Thoracic aorta (tissue), 2 donors: ENCODE measurements at places on chromosomes 11 and 22.

DNA sequence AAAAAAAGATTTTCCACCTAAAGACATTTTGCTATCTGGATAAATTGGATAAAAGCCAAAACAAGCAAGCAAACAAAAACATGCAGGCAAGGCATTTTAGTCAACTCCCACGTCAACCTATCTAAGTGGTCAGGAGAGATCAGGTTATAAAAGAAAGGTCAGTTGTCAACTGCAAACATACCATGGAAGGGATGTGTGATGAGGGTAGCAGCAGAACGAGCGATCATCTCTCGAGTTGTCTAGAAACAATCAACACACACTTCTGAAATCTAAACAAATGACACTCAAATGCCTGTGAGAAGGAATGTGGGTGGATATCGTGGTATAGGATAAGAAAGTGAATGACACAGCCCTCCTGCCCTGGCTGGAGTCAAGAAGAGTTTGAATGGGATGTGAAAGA is 10.9 kb downstream of the MTCH2 start:
- DNase-seq: no peak

DNA sequence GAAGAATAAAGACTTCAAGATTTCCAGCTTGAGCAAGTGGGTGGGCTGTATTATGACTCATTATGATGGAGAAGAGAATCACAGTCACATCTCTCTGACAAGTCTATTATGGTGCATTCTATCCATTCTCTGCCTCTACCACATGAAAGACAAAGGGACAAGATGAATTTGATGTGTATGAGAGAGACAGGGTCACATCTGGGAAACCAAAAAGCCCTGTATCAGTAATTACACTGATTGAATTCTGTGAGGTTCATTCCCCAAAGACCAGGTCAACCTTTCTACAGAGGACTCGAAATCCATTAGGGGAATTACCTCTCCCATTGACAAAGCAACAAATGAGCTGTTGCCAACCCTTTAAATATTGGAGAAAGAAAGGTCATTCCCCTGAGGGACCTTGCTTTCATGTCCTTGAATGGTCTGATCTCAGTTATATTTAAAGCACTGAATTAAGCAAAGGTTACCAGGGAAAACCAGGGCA is 109.6 kb downstream of the USP35 start:
- DNase-seq: no peak

GRCh38 chr22:40178417-40179409 is 988 bp downstream of the TNRC6B start:
- DNase-seq: no peak

DNA sequence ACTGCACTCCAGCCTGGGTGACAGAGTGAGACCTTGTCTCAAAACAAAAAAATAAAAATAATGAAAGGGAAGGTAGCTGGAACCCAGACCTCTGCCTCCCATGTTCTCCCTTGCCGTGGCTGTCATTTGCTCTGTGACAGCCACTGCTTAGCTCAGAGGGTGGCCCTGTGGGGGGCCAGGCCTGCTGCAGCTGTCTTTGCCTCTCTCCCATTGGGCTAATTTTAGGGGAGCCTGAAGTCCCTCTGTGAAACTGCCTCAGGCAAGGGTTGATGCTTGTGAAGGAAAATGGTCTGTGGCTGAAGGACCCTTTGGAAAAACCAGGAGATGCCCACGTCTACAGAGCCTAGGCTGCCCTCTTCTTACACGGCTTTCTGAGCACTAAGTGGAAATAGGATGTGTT is 42.9 kb downstream of the C11orf91 start:
- no peak for DNase-seq

DNA sequence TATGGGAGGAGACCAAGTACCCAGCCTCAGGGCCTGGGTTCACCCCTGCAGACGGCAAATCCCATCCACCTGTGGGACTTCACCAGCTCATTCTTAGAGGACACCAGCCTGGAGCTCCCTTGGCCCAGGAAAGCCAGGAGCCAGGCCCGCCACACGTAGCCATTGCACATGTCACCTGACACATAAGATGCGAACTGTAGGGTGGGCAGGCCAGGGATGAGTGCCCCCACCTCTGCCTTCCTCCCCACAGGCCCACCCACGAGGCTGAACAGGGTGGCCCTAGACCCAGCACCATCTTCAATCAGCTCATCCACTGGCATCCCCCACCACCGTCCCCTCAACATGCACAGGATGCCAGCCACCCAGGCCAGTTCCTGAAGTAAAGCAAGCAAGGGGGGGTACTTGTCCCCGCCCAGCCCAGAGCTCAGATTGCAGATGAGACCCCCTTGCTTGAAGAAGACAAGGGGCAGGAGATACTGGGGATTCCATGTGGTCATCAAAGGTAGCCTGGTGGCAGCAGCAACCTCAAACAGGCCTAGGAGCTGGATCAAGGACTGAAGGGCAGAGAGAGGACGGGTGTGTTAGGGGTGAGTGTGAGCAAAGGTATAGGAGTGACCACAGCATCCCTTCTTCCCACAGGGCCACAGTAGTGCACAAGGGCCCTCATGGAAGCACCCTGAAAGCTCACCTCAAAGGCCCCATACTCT is 45.6 kb downstream of the IGLL5 start:
- no peak for DNase-seq

DNA sequence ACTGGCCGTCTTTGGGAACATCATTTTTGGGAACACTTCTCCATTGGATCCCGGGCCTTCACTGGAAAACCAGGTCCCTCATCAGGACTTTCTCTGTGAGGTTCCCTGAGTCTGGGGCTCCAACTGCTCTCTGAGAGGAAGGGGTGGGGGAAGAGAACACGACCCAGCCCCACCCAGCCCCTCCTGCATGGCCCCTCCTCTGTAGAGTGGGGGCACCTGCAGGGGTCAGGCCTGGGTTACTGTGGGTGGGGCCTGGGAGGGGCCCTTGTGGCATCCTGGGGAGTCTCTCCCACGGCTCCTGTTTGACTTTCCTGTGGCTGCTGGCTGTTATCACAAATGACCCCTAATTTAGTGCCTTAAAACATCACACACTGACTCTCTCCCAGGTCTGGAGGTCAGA is 36.3 kb downstream of the IGLL5 start:
- DNase-seq: no peak

DNA sequence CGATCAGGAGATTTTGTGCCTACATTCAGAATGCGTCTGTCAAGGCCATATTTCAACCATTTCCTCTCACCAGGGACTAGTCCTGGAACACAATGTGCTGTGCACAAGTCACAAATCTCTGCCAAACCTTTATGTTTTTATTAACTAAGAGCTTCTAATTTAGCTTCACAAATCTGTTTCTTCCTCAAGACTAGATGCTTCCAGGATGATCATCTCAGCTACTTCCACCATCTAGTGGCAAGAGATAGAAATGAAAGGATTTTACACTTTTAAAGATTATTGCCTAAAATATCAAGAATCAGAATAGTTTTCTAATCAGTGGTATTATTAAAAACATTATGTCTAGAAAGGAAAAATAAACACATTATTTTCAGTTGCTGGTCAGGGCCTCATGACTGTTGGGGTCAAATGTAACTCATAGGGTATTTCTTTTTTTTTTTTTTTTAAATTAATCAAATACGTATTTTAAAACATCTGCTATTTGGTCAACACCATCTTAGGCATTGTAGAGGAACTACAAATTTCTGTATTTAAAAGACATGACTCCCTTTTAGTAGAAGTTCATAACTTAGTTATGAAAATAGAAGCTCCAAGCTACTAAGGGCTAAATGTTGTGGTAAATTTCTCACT is 1102.6 kb downstream of the DLG2 start:
- DNase-seq: no peak

DNA sequence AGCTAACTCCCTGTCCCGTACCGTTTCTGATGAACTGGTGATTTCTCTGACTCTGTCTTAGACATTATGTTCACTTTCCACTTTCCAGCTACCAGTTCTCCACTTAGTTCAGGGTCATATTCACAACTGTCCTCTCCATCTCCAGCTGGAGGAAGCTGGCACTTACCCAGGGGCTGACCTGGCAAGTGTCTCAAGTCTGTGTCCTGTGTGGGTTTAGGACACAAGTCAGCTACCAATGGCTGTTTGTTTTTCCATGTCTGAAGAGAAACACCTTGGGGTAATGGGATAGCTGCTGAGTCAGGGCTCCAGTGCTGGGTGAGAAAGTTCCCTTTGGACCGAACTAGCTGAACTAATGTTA is 134.4 kb downstream of the CSNK2A3 start:
- no peak for DNase-seq

- no peak for DNase-seq
Measured at GRCh38 chr22:16964366-16964765, 43.7 kb downstream of the GAB4 start.

DNA sequence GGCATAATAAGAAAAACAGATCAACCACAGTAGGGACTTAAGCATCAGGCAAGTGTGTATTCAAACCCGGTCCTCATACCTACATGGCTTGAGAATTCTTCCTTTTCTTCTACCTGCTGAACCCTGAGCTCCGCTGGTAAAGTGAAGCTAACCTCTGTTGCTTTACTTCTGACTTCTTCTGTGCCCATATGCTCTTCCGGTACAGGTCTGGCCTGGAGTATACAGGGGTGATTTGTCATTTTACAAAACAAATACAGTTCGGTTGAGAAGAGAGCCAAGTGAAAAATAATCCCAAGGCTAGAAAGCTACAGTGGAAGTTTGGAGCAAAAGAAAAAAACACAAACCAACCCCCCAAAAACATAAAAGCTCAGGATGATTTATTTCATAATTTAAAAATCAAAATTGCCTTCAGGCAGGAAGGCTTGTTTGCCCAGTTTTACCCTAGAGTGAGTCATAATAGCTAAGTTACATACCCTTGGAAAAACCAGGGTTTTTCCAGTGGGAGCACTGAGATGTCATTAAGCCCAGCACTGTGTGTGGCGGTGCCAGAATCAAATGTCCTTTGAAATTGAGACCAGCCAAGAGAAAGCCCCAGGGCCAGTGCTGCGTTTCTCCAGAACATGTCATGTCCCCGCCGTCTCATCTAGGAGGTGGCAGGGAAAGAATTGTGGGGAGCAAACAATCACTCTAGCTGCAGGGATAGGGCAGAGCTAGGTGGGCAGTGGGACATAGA is 305.5 kb upstream of the ISX start:
- no peak for DNase-seq

DNA sequence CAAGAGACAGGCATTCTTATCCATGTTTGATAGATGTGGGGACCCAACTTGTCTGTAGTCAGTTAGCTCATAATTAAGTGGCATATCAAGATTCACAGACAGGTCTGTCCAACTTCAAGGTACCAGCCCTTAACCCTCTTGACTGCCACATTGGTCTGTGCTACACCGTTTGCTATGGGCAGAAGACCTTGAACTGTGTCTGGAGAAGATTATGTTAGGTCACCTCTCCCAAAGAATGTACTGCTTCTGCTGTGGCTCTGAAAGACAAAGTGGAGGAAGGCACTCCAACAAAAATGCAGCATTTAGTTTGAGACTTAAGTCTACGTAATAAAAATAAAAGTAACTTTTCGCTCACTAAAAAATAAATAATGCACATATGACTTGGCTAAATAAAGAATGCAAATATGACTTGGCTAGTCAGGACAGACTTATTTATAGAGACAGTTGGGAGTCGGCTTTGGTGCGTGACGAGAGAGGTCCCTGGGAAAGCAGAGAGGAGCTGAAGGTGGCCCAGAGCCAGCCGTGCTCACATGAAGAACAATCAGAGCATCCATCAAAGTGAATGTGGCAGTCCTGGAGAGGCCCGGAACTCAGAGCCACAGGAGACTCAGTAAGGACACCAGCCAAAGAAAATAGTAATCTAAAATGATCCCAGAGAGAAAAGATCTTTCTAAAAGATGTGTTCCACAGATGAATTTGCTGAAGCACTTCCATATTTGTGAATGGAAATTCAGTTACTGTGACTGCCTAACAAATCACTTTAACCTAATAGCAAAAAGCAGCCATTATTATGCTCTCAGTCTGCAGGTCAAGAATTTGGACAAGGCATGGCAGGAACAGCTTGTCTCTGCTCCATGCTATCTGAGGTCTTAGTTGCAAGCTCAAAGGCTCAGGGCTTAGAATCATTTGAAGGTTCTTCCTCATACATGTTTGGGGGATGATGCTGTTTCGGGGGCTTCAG is 35.0 kb downstream of the CWC15 start:
- no peak for DNase-seq

GRCh38 chr11:71188886-71189767 is 63.2 kb downstream of the SHANK2 start:
- DNase-seq: no peak

DNA sequence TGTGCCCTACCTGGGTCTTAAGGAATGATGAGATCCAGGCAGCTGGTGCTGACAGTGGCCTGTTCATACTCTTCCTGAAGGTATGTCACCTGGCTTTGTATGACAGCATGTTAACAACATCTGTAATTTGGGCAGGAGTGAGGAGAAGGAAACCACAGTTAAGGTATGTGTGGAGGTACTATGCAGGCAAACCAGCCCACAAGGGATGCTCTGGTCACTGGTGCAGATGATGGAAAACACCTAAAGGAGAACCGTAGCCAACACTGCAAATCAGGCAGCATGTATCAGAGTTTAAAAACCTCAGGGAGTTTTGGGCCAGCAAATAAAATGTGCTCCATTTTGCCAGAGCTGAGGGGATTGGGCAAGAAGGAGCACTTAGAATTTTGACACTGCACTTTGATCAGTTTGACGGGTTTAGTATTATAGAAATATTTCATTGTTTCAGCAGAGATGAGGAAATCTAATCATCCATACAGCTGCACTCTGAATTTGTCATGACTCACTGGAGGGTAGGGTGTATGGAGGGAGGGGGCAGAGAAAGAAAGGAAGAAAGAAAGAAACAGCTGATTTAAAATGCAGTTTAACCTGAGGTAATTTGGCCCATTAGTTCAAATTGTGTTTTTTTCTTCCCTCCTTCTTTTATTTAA is 260.9 kb downstream of the KIRREL3 start:
- no peak for DNase-seq

- DNase-seq: peak; percentile 44
Measured at GRCh38 chr11:76318744-76319384, 62.1 kb downstream of the THAP12 start.
